ENCODE measurements at places on chromosomes 2 and 18.
A peak's percentile ranks its signal among the peaks of the same experiment; 100 is the strongest.

DNA sequence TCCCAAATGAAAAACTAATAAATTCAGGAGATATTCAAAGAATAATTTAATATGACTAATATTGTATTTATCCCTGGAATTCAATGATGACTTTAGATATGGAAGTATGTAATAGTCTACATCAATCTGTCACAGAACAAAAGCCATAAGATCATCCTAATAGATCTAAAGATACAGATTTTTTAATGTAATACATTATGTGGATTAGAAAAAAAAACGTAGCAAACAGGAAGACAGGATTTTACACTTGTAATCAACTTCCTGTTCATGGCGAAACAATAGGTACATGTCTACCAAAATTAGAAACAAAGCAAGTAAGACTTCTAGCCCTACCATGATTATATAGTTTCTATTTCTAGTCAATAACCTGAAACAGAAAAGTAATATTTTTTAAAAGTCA lies 192.2 kb downstream of the TTC32 start:
- DNase-seq: no peak

- peak; percentile 72 for DNase-seq
Measured at GRCh38 chr2:143513081-143513480, 383.9 kb downstream of the ARHGAP15 start.

DNA sequence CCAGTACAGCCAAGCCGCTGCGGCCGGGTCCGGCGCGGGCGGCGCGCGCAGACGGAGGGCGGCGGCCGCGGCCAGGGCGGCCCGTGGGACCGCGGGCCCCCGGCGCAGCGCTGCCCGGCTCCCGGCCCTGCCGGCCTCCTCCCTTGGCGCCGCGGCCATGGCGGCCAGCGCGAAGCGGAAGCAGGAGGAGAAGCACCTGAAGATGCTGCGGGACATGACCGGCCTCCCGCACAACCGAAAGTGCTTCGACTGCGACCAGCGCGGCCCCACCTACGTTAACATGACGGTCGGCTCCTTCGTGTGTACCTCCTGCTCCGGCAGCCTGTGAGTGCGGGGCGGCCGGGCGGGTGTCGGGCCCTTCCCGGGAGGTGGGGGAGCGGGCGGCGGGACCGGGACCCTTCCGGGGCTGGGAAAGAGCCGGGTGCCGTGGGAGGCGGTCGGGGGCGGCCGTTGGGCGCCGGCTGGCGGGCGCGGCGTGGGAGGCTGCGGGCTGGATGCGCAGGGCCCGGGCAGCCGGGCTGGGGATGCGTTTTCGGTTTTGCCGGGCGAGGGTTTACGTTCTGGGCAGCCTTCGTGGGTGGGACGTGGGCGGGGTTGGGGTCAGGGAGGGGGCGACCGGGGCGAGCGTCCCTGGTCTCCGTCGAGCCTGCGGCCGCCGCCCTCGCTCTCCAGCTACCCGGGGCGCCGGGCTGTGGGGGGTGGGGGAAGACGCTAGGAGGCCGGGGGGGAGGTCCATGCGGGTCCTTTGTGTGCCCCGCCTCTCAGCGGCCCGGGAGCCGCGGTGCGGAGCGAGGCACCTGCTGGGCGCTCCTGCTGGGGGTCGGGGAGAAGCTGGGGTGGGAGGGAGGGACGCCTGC lies 537 bp downstream of the AGFG1 start:
- DNase-seq: peak; percentile 27

DNA sequence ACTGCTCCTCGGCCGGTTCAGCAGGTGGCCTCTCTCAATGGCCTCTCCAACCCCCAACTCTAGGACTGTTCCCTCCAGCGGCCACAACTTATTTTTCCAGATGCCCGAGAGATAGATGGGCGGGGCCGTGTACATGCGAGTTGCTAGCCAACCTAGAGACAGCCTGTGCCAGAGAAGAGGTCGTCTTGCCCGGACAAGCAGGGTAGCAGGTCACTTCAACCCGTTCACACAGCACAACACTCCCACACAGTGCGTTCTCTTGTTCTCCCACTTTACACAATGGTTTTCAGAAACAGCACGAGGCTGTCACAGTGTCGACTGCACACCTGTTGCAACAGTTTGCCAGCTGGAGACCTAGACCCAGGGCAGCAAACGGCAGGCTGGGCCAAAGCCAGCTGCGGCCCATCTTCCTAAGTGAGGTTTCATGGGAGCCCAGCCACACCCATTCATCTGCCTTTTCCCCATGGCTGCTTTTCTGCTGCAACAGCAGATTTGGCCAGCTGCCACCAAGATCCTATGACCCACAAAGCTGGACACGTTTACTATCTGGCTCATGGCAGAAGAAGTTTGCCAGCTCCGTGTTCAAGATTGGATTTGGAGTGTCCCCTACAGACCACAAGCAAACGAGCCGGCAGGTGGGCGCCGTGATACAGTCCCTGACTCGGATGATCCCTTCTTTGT lies 7.3 kb upstream of the PRLH start:
- DNase-seq: no peak

DNA sequence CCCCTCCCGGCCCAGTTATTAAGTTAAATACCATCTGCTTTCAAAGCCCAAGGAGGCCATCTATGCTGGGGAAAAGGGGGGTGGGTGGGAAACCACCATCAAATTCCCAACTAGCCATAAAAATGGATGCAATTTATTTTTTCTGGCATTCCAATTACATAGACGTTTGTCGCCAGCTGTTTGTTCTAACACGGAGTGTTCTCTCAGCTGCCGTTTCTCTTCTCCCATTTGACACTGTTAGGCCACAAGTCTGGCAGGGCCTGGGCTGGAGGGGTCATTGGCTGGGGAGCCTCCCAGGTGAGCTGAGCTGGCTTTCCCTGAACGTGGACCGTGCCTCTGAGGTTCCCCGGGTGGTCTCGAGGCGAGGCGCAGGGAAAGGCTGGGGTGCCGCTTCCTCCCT lies 16.6 kb downstream of the ATOH8 start:
- no peak for DNase-seq

GRCh38 chr2:189648846-189649509 lies 12.3 kb upstream of the ASNSD1 start:
- no peak for DNase-seq

GRCh38 chr18:2302628-2303516 lies 268.4 kb downstream of the METTL4 start:
- no peak for DNase-seq

- no peak for DNase-seq
Measured at GRCh38 chr2:241035142-241035817, 36.9 kb downstream of the SNED1 start.

DNA sequence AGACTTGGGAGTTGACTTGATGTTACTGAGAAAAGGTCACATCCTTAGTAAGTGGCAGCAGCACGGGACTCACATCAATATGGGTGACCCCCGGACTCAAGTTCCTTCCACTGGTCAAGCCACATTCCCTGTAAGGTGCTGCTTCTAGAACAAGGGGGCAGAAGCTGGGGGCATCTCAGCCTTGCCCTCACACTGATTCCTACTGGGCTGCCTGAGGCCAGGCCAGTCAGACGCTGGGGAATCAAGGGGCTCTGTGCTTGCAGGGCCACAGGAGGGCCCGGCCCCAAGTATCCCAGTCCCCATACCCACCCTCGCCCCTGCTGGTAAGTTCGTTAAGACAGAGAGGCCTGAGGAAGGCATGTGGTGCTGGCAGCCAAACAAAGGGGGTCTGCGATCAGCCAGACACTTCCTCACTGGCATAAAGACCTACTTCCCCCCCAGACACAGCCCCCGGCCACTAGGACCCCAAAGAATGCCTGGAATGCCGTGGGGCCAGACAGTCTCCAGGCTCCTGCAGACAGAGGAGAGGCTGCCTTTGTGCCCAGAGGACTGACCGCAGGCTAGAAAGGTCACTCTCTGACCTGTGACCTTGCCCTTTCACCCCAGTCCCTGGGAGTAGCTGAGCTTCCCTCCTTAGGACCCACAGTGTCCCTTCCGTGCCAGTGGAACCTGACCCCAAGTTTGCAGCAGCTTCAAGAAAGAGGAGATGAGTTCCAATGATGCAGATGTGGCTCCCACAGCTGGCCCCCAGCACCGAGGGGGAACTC lies 83.6 kb downstream of the HS1BP3 start:
- no peak for DNase-seq

DNA sequence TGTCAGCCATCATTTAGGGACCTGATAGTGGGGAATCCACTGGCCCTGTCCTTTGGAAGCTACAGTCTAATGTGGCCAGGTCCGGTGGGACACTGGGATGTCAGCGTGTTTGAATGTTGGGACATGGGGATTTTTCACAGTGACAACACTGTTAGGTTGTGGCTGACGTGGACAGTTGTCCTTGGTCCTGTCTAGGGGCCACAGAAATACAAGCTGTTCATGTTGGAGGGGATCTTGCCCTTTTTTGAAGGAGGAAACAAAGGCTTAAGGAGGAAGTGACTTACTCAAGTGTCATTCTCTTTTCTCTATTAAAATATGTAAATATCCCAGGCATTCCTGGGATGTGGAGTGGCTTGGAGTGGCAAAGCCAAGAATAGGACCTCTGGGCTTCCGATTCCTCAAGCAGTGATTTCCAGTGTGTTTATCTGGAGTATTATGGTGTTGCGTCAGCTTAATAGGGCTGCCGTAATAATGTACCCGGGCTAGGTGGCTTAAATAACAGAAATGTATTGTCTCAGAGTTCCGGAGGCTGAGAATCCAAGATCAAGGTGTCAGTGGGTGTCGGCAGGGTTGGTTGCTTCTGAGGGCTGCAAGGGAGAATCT lies 8.5 kb downstream of the ACOXL start:
- DNase-seq: no peak

DNA sequence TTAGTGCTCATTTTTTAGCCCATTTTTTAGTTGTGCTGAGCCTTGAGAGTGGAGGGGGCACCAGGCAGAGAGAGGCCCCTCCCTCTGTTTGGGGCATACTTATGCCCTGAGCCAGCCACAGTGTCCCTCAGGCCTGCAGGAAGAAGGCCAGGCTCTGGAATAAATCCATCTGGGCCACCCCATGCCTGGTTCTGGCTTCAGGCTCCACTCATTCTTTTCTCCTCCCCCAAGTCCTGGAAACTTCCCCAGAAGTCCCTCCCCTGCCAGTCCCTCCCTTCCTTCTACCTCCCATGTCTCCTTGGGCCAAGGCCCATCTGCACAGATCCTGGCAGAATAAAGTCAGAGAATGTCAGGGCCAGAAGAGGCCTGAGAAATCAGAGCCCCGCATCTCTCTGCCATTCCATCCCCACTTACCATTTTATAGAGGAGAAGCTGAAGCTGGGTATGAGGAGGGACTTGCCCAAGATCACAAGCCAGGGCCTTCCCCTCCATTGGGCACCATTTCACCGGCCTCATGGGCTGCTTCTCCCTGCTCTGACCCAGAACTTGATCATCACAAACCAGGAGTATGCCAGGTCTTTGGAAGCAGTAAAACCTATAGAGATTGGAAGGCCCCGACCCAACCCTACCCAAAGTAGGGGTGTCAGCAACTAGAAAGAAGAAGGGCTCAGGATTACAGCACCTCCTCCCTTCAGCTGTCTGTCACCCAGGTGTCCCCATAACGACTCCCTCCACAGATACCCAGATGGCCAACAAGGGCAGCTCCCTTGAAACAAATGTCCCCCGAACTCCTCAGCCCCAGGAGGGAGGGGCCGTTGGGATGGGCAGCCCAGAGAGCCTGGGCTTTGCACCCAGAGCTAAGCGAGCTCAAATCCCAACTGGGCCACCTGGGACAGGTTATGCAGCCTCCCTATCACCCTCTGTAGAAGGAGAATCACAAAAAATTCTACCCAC lies 108.4 kb downstream of the POLR1A start:
- DNase-seq: peak; percentile 70

DNA sequence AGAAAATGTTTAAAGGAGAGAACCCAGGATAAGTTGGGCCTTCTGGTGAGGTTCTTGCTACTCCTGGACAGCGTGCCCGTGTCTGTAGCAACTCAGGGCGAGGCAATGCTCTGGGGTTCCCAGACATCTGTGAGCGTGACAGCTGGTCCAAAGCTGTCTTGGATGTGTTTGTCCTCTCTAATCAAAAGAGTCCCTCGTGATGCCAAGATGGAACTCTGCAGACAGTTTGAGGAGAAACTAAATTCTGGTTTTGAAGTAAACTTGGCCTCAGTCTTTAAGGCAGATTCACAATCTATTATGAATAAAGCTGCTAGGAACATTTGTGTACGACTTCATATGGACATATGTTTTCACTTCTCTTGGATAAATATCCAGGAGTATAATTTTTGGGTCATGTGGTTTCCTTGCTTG lies 47.3 kb downstream of the TMEM17 start:
- no peak for DNase-seq

DNA sequence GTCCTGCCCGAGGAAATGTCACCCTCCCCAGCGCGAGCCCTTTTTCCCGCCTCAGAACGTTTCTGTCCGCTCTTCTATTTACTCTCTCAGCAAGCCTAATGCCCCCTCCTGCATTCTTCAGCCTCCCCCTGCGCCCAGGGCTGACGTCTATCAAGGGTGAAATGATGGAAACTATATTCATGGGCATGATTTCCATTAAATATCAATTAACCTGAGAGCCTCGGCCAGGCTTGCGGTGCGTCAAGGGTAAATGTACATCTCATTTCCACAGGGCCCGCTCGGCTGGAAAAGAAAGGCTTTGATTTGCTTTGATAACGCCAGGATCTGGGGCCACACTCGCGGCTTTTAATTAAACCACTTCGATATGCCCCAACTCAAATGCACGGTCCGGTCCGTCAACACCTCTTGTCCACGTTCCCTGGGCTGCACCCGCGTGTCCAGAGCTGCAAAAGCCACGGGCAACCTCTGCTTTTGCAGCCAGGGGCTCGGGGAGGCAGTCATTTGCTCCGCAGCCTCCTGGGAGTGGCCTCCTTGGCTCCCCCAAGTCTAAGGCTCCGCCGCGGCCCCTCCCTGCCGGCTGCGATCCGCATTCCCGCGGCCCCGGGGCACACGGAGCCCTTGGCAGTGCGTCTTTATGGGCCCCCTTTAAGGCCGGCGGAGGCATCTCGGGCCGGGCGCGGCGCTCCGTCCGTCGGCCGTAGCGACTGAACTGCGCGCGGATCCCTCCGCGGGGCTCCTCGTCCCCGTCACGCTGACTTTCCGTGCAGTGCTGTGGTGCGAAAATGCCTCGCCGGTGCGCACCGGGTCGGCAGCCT lies at the start of gene HOXD8:
Gene HOXD8 (plus strand): TSS at position 724 of the 815 bp plus-strand sequence. CDS start 662 bp downstream, outside the sequence.
- DNase-seq: no peak

GRCh38 chr2:216992056-216992675 lies 132.3 kb upstream of the TNP1 start:
- DNase-seq: no peak
